ENCODE measurements at places on chromosomes 1 and 21.

DNA sequence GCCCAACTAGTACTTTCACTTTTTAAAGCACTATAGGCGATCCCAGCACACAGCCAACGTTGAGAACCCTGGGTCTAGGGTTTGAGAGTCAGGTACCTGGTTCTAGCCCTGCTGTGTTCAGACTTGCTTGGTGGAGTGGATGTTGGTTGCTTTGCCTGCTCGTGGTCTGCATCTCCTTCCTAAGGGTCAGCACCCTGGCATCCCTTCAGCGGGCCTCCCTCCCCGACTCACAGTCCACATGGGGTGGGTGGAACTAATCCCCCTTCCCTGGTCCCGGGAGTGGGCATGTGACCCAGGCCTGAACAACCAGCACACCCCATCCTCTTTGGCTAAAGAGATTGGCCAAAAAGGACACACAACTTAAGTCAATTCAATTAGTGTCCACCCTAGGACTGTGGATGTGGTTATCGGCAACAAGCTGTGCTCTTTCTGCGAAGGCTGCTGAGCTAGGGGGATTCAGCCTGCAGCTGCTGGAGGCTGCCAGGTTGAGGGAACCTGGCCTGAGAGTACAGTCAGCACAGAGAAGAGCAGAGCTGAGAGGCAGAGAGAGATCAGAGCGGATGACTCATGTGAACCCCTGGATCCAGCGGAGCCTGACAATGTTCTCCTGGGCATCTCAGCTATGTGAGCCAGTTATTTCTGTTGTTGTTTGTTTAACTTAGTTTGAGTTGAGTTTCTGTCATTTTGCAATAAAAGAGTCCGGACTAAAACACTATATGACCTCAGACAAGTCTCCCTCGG, 138.9 kb downstream of the ACTL8 start:
- DNase-seq, result no peak

GRCh38 chr21:44729336-44730027, 18.1 kb upstream of the TSPEAR start:
- DNase-seq, result no peak

DNA sequence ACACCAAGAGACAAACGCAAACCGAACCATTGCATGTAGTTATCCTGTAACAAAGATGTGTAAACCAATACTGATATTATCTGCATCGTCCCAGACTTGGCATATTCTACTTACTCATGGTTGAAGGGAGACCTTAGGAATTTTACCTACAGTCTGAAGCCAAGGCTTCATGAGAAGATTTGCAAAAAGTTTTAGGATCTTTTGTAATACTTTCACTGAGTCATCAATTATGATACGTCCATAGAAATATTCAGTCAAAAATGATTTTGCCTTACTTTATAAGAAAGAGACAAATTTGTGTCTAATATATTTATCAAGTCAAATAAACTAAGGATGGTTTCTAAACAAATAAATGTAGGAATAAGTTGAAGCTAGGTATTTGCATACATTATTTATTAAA, 1176.1 kb upstream of the ADGRL2 start:
- DNase-seq, result no peak

DNA sequence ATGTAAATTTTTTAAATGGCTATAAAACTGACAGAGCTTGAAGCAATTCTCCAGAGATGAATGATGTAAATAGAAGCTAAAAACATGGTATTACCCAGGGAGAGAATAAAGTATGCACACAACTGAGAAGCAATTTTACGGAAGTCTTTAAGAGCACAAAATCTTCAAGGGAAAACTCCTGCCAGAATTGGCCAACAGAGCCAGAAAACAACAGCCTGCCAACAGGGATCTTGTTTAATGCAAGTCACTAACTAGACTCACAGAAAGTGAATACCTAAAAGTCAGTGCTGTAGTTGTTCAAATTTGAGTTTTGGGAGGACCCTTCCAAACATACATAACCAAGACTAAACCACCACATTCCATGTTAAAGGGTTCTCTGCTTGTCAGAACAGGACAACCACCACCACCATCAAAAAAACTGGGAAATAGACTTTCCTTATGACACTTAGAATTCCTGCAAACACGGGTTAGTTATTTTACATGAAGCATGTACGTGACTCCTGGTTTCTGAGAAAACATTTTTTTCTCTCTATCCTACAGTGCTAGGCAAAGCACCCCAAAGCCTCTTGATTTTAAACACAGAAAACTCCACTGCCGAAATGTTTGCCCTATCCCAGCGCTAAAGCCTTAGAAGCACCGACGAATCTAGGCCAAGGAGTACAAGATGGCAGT, 1.6 kb downstream of the EPS15 start:
- no peak for DNase-seq

GRCh38 chr1:173903827-173904531, 13.1 kb downstream of the SERPINC1 start:
- DNase-seq, result no peak

All from stimulated activated CD4-positive, alpha-beta T cell treated with anti-CD3 and anti-CD28 coated beads, TNF-alpha, amount 100 ng/mL, for 48 hours (primary cell).